ENCODE measurements at places on chromosomes 12 and 14.
A peak's percentile ranks its signal among the peaks of the same experiment; 100 is the strongest.

DNA sequence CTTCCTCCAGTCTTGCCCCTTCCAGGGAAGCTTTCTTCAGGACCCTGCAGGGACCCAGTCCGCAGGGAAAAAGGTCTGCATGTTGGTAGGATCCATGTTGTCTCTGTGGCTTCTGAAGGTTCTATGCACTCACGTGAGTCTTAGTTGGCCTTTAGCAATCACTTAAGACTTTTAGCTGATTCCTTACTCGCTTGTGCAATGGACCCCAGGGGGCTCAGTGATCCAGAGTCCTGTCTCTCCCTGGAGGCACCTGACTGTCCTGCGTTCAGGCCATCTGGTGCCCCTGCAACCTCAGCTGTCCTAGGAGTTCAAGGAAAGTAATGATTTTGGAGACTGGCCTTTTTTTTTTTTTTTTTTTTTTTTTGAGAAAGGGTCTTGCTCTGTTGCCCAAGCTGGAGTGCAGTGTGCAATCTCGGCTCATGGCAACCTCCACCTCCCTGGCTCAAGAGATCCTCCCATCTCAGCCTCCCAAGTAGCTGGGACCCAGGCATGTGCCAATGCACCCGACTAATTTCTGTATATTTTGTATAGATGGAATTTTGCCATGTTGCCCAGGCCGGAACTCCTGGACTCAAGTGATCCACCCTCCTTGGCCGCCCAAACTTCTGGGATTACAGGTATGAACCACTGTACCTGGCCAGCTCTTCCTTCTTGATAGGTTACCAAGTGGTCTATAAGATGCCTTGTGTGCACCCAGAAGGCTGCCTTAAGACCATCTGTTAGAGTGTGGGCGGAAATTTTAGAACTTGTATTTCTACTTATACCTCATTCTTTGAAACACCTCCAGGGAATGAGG is 4.6 kb downstream of the IFI27L2 start:
- H3K36me3 ChIP-seq, result no peaks in the 10 kb centered on the region
- H3K4me3 ChIP-seq, result no peak overlapping the region
- DNase-seq, result no peak
- H3K4me1 ChIP-seq, result no peaks in the 10 kb centered on the region

GRCh38 chr12:129966146-129966995 is 62.5 kb upstream of the TMEM132D start:
- no peaks in the 10 kb centered on the region for H3K36me3 ChIP-seq
- H3K4me1 ChIP-seq, result no peaks in the 10 kb centered on the region
- no peak overlapping the region for H3K4me3 ChIP-seq
- H3K27ac ChIP-seq, result no peak overlapping the region
- DNase-seq, result no peak
- H3K27me3 ChIP-seq, result no peaks in the 10 kb centered on the region

DNA sequence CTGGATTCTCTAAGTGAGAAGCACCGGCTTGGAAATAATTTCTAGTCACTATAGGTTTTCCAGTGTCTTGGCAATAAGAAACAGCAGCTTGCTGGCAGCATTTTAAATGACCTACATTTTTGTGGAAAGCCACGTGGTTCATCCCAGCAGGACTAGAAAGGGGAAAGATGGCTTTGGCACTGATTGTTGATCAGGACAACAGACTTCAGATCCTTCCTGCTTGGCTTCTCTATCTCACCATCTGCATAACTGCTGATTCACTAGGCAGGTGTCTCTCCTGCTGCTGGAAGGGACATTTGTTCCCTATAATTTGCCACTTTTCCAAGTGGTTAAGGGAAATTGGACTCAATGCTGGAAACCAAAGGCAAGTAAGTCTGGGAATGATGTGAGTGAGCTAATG is 131.0 kb downstream of the TTC8 start:
- H3K27ac ChIP-seq, result no peak overlapping the region
- no peaks in the 10 kb centered on the region for H3K27me3 ChIP-seq
- H3K4me1 ChIP-seq, result no peaks in the 10 kb centered on the region
- H3K4me3 ChIP-seq, result no peak overlapping the region

DNA sequence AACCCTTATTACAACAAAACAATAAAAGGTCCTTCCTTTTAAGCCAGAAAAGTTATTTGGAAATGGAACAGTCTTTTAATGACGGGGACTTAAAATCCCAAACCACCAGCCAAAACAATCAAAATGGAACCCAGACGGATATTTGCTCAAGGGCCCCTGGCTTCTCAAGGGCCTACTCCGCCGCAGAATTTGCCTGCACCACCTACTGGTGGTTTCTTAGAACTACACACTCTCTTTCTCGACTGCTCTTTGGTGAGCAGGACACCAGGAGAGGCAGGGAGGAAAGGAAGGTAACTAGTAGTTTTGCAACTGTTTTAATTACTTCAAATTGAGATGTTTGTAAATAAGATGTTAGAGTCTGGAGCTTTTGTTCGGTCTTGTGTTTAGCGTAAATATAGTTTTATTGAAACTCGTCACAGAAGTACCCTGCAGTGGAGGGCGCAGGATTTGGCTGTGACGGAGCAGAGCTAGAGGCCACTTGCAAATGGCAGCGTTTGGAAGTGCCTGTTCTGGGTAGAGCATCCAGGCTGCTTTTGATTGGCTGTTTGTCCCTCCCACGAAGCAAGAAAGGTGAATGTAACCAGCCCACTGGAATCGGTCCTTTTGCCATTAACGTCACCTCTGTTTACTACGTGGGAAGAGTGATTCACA is 238.5 kb downstream of the CACNA1C start:
- H3K27me3 ChIP-seq, result 0 out of 3 replicates have a peak, but pooled peaks cover 2% of the 10 kb centered on the region
- DNase-seq, result peak; percentile 80
- H3K4me1 ChIP-seq, result no peaks in the 10 kb centered on the region
- H3K27ac ChIP-seq, result no peak overlapping the region

GRCh38 chr14:86802726-86803125 is 1190.3 kb downstream of the GALC start:
- no peaks in the 10 kb centered on the region for H3K36me3 ChIP-seq
- DNase-seq, result no peak
- no peak overlapping the region for H3K27ac ChIP-seq

- DNase-seq, result no peak
- H3K4me3 ChIP-seq, result no peak overlapping the region
- no peaks in the 10 kb centered on the region for H3K36me3 ChIP-seq
- peaks cover 3% of the 10 kb centered on the region for H3K27me3 ChIP-seq
Observed at GRCh38 chr14:54836231-54836630, 66.4 kb downstream of the GCH1 start.

DNA sequence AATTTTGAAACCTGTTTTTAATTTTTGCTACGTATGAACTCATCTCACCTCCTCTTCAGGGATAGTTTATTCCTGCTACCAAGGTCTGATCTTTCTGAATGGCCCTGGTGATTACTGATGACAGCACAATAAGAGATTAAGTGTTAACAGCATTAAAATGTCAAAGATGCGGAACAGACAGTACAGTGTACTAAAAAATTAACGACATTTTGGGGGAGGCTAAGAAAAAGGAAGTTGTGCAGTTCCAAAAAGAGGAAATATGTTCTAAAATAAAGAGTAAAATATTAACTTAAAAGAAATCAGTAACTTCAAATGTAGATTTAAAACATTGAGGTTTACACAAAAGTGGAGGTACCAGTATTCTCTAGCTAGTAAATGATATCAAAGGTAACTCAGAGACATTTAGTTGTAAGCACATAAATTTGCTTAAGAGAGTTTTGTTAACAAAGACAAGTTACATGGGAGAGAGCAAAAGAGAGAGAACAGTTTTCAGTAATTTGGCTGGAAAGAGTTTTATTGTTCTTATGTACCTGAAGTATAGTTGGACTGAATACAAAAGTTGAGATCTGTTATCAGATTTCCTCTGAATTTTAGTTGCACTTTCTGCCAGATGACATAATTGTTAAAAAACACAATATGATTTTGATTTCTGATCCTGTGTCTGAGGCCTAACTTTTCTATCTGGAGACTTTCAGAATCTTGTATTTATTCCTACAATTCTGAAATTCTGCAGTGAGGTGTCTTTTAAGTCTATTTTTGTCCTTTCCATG is 4.2 kb upstream of the CLECL1 start:
- H3K4me3 ChIP-seq, result no peak overlapping the region
- H3K36me3 ChIP-seq, result no peaks in the 10 kb centered on the region
- H3K27me3 ChIP-seq, result no peaks in the 10 kb centered on the region
- no peak for DNase-seq
- peaks cover 8% of the 10 kb centered on the region for H3K4me1 ChIP-seq

GRCh38 chr14:57244106-57244505 is 24.6 kb downstream of the EXOC5 start:
- no peak for DNase-seq
- H3K27me3 ChIP-seq, result no peaks in the 10 kb centered on the region
- H3K4me1 ChIP-seq, result no peaks in the 10 kb centered on the region
- H3K27ac ChIP-seq, result no peak overlapping the region

DNA sequence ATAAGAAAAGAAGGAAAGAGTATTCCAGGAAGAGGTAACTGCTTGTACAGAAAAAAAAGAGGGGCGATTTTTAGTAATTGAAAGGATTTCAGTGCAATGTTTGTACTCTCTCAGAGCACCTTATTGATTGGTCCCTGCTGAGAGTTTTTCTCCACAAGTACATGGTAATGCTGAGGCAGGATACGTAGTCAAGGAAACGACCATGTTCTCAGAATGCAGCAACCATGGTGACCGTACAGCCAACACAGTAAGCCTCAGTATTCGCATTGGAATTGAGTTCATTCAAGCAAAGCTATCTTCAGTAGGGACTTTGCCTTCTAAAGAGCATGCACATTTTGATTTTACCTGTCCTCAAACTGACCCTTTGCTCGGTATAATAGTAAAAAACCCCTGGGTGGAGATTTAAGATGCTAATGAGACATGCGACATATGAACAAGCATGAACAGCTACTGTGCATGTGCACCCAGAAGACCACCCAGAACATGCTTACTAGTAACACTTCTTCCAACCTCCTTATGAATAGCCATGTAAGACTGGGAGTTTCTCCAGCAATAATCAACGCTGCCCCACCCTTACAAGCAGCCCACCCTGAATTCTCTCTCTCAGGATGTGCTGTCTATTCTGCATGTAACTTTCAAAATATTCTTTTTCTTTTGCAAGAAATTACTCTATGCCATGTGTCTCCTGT is 6.2 kb upstream of the SLC41A2 start:
- no peak overlapping the region for H3K27ac ChIP-seq
- no peaks in the 10 kb centered on the region for H3K4me1 ChIP-seq
- H3K27me3 ChIP-seq, result peaks cover 6% of the 10 kb centered on the region

DNA sequence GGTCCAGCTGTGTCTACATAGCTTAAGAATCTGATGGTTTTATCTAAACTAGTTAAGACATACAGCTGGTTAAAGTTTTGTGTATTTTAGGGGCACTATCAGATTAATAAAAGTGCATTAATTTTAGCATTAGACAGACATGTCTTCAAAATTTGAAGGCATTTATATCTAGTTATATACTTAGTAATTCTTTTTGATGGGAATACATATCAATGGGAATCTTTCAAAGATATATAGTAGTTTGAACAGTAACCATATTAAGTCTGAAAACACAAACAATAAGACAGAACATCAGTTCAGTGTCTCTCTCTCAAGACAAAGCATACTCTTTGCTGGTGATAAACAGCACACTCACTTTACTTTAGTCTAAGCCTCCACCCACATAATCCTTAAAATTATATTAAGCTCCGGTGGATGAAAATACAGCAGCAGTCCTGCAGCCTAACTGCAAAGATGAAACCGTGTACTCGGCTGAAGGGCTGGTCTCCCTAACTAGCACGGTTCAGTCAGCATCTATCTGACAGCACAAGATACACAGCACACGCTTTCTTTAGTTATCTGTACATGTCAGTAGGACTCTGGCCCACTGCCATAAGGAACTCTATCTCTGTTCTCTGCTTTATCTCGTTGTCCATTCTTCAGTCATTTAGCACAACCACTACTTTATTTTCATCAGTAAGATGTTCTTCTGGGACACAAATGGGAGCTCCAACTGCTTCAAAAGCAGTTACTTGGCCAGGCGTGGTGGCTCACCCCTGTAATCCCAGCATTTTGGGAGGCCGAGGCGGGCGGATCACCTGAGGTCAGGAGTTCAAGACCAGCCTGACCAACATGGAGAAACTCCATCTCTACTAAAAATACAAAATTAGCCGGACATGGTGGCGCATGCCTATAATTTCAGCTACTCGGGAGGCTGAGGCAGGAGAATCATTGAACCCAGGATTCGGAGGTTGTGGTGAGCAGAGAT is 80.5 kb downstream of the MED13L start:
- H3K27ac ChIP-seq, result peak overlapping the region; percentile 65
- peak; percentile 97 for DNase-seq
- no peaks in the 10 kb centered on the region for H3K27me3 ChIP-seq

Data from K562 (cell line).